ENCODE measurements at places on chromosomes 3 and 15.

DNA sequence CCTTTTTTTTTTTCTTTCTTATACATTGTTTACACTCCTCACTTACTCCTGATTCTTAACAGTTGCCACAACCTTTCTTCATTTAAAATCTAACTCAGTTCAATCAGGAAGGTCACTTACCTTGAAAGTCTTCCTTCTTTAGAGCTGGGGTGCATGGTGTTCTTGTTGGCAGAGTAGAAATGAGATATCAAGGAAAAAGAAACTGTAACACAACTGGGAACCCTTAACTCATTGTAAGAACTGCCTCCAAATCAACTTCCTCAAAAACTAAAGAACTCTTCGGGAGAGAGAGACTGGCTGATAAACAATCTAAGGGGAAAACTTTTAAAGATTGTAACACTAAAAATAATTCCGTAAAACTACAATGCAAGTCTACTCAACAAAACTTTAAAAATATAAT, 1.4 kb upstream of the APPL1 start:
- no peak for DNase-seq

- DNase-seq: no peak
Measured at GRCh38 chr3:126770096-126770495, 66.1 kb downstream of the CHCHD6 start.

DNA sequence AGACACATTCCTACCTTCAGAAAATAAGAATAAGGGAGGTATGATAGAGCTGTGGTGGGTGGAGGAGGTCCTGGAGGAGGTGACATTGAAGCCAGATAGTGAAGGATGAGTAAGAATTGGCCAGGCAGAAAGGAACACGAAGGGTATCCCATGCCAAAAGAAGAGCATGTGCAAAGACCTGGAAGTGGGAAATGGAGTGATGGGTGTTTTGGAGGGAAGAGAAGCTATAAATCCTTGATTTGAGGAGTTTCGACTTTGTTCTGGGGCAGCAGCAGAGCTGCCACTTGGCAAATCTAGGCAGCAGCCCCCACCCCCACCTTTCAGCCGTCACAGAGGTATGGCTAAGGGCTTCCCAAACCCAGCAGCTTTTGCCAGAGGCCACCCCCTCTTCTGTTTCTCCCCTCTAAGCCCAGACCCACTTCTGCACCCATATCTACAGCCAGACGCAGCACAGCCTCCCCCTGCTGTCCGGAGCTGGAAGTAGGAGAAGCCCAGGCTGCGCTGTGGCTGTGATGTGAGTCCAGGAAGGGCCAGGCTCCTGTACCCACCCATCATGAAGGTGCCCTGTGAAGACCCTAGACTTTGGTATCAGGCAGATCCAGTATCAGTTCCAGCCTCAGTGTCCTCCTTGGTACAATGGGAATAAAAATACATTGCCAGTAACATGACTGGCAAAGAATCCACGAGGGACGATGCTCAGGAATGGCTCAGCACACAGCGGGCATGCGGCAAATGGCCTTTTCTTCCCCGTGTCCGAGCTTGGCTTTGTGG, 188.7 kb upstream of the LINGO1 start:
- DNase-seq: no peak

DNA sequence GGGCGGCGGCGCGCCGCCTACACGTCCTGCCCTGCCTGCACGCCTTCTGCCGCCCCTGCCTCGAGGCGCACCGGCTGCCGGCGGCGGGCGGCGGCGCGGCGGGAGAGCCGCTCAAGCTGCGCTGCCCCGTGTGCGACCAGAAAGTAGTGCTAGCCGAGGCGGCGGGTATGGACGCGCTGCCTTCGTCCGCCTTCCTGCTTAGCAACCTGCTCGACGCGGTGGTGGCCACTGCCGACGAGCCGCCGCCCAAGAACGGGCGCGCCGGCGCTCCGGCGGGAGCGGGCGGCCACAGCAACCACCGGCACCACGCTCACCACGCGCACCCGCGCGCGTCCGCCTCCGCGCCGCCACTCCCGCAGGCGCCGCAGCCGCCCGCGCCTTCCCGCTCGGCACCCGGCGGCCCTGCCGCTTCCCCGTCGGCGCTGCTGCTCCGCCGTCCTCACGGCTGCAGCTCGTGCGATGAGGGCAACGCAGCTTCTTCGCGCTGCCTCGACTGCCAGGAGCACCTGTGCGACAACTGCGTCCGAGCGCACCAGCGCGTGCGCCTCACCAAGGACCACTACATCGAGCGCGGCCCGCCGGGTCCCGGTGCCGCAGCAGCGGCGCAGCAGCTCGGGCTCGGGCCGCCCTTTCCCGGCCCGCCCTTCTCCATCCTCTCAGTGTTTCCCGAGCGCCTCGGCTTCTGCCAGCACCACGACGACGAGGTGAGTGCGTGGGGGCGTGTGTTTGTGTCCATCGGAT, 602 bp downstream of the TRIM71 start:
- DNase-seq: no peak

DNA sequence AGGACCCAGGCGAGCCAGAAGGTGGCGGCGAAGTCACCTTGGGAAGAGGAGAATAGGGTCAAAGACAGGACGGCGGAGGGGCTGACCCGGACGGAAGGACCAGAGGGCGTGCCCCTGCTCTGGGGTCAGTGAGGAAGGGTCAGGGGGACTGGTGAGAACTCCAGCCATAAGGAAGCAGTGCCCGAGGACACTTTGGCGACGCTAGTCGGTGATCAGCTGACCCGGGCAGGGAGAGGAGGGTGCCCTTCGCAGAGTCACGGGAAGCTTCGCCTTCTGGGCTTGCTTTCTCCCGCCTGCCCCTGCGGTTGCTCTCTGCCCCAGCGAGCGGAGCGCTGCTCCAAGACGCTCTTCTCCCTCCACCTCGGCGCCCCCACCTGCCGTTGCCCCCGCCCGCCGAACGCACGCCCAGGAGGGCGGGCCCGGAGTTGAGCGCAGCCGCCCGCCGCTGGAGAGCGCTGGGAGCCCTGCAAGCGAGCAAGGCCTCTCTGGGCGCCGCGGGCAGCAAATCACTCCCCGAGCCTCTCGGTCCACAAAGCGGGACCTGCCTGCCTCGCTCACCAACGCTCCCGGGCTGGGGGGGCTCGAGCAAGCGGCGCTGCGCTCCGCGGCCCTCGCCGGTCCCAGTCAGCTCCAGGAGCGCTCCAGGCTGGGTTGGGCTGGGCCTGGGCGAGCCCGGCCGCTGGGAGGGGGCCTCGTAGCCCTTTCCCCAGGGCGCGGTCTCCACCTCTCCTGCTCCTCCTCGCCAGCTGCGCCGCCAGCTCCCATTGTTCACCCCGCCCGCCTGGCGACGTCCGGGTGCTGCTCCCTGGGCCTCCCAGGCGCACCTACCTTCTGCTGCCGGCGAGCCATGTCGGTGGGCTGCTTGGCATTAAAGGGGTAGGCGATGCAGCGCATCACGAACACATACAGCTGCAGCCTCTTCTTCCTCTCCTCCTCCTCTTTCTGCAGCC, 1.2 kb downstream of the CADPS start:
- no peak for DNase-seq

- no peak for DNase-seq
Measured at GRCh38 chr15:80849308-80849707, 70.1 kb downstream of the CEMIP start.

All from stimulated activated CD4-positive, alpha-beta T cell treated with anti-CD3 and anti-CD28 coated beads, Interleukin-15, amount 100 ng/mL, for 1 hour (primary cell).